Activated CD8-positive, alpha-beta memory T cell treated with anti-CD3 and anti-CD28 coated beads for 4 hours (primary cell): ENCODE measurements at places on chromosomes 7 and 10.

GRCh38 chr7:116630357-116630756 lies 41.6 kb upstream of the MET start:
- DNase-seq, result no peak

DNA sequence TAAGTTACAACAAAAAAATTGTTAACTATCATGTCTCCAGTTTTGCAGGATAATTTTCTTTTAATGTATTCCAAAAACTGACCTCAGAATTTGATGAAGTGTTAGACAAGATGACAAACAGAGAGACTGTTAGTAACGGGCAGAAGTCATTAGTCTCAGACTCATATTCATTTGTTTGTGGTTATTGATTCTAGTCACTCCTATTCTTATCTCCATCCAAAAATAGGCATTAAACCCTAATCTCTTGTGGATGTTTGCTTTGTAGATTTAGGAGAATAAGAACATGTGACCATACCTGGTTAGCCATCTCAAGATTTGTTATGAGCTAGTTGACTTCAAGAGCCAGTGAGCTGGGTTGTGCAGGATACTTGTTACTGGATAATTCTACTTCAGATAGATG lies 261.1 kb downstream of the AUTS2 start:
- no peak for DNase-seq

- DNase-seq, result no peak
Measured at GRCh38 chr7:107115762-107116540, 52.9 kb upstream of the HBP1 start.

DNA sequence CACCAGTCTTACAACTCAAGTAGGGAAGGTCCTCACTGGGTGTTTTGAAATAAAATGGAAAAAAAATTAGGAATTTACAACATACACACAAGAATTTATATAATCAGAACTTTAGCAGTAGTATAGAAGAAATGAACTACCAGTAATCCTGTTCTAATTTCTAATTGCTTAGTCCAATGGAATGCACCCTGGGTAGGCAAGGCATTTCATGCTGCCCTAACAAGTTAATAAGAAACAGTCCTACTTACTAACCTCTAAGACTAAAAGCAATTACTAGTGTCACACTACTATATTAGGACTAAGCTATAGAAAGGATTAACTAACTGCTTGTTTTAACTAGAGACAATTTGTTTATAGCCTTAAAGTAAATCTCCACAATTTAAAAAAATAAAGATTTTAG lies 158.1 kb downstream of the BTAF1 start:
- DNase-seq, result no peak

GRCh38 chr7:112112822-112113255 lies 93.4 kb downstream of the DOCK4 start:
- DNase-seq, result no peak

- no peak for DNase-seq
Measured at GRCh38 chr10:83983578-83984255, 155.6 kb upstream of the GHITM start.

GRCh38 chr10:114286921-114287320 lies 47.9 kb downstream of the VWA2 start:
- no peak for DNase-seq

GRCh38 chr10:31154996-31155395 lies 123.3 kb upstream of the ZNF438 start:
- no peak for DNase-seq

DNA sequence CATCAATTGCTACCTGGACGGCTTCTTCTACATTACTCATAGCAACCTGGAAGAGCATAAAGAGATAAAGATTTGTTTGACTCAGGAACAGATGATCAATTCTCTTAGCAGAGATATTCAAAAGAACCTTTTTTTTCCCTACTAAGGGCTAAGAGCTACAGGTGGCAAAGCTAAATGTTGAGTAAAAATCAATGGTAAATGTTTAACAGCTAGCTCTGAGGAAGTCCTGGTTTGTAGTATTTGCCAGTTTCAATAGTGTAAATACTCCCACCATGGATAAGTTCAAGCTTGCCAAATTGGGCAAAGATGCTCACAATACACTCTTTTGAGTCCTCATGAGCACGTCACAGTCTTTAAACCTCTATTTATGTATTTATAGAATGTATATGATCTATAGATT lies 64.0 kb downstream of the AKR1E2 start:
- DNase-seq, result no peak

- DNase-seq, result no peak
Measured at GRCh38 chr7:5231811-5232484, 41.9 kb downstream of the WIPI2 start.

DNA sequence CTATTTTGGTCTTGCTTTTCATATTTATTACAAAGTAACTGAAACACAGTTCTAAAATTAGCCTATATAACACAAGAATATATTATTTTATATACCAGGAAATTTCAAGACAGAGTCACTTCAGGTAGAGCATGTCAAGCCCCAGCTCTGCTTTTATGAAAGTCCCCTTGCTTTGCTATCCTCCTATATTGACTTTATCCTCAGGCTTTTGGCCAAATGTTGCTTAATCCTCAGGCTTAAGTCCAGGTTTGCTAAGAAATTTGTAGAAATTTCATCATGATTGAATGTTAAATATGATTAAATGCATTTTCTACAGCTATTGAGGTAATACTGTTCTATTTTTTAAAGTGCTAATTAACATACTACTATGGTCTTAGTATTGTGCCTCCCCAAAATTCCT lies 227.6 kb downstream of the FZD1 start:
- no peak for DNase-seq
